ENCODE measurements at places on chromosomes 7 and 10.

GRCh38 chr10:33963729-33964128 is 629.3 kb upstream of the NRP1 start:
- no peak for DNase-seq

GRCh38 chr7:113093561-113093960 is 6.9 kb upstream of the GPR85 start:
- DNase-seq: no peak

GRCh38 chr7:92849322-92849721 is 12.9 kb upstream of the CDK6 start:
- DNase-seq: no peak

GRCh38 chr10:70296406-70296899 is 12.6 kb upstream of the NPFFR1 start:
- DNase-seq: no peak

GRCh38 chr7:84100866-84101265 is 93.7 kb downstream of the SEMA3A start:
- no peak for DNase-seq

DNA sequence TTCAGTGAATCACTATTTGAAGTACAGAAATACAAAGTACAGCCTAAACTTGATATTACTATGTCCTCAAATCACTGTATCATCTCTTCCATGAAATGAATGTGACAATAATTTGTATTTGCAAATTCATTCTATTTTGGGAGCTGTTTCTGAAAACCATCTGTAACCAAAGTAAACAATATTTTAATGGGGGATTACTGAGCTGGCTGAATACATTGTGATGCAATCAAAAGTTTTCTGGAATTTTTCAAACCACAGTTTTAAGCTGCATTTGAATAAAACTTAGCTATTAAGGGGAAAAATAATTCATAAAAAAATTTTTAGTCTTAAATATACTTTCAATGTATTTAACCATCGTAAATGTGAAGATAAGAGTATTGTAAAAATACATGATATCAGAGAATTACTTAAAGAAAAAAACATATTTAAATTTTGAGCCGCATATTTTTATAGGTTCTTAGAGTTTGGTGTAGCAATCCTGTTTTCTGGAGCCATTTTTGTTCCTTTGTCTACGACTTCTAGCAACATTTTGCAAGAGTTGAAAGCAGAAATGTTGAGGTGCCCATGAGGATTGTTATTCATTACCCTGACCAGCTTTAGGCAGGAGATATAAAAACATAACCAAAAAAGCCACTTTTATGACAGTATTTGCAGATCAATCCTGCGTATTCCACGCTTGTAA is 45.9 kb upstream of the AGMO start:
- no peak for DNase-seq

DNA sequence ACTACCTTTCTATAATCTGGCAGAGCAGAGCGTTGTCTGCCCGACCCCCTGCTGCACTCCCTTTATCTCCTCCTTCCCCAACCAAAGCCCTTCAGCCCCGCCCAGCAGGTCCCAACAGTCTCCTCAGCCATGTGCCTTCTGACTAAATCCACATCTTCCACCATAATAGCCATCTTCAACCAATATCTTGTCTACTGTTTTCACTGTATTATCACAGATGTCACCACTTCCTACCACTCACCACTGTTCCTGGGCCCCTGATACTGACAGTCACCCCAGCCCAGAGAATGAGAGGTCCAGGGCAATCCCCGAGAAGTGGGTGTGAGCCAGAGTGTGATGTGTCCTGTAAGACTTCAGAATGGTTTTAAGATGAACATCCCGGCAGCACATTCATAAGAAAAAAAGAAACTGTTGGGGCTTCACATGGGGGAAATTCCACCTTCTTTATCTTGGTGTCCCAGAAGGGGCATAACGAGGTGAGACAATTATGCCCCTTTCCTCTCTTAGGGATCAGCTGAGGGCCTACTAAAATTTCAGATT is 25.3 kb downstream of the CCDC6 start:
- DNase-seq: peak; percentile 82

GRCh38 chr10:44822349-44822748 is 88.8 kb upstream of the TMEM72 start:
- DNase-seq: no peak

- no peak for DNase-seq
Measured at GRCh38 chr7:12586271-12586670, 15.8 kb downstream of the SCIN start.

GRCh38 chr10:3255075-3255474 is 82.5 kb upstream of the PITRM1 start:
- no peak for DNase-seq

GRCh38 chr7:100122568-100122967 is 3.1 kb downstream of the CNPY4 start:
- no peak for DNase-seq

- no peak for DNase-seq
Measured at GRCh38 chr7:133836666-133837065, 290.5 kb upstream of the LRGUK start.

DNA sequence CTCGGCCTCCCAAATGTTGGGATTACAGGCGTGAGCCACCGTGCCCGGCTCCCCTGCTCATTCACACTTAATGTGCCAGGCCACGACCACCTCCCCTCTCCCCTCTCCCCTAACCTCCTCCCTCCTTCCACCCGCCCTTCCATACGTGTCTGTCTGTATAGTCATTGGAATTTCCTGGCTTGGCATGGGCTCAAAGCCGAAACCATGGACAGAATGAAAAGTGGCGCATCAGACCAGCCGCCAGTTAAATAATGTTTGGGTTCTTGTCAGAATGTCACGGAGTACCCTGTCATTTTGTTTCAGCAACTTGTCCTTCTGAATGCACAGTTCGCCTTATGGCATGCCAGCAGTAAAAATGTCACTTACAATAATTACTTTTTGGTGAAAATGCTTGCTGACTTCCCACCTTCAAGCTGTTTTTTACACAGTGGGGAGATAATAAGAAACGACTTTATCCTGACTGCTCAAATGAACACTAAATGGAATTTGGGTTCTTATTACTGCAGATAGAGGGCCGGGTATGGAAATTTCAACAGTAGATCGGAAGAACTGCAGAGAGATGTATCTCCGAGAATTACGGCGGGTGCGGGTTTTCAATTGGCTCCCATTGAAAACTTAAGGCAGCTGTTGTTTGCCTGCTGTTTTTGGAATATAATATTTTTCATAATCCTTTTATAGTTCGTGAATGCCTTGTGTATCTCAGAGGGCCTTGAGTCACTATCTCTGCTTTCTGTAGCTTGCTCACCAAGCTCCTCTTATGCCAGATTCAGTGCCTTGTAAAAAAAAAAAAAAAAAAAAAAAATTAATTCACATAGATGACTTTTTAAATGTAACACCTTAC is 65.5 kb upstream of the SH2B2 start:
- DNase-seq: no peak

GRCh38 chr7:55397617-55398016 is 32.5 kb downstream of the LANCL2 start:
- DNase-seq: no peak

DNA sequence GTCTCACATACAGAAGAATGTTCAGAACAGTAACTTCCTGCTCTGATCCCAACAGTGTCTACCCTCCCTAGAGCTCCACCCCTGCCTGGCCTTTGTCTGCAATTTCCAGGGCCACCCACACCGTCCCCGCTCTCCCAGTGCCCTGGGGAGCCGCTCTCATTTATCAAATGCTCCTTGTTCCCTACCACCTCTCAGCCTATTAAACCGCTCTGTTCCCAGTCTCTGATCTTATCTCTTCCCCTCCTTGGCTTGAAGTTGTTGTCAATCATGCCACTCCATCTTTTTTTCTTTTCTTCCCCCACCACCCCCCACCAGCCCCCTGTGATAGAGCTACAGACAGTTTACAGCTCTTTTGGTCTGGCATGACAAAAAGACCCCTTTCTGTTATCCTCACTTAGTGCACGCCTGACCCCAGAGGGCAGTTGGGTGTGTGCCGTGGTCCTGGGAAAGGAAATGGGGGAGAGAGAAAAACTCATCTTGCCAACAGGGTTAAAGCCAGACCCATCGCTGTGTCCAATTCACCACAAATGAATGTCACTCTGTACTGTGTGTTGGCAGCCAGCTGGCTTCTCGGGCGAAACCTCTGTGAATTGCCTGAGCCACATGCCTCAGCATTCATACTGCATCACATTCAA is 28.8 kb upstream of the HECTD2 start:
- DNase-seq: no peak

GRCh38 chr7:80943342-80943741 is 24.5 kb upstream of the SEMA3C start:
- DNase-seq: no peak

DNA sequence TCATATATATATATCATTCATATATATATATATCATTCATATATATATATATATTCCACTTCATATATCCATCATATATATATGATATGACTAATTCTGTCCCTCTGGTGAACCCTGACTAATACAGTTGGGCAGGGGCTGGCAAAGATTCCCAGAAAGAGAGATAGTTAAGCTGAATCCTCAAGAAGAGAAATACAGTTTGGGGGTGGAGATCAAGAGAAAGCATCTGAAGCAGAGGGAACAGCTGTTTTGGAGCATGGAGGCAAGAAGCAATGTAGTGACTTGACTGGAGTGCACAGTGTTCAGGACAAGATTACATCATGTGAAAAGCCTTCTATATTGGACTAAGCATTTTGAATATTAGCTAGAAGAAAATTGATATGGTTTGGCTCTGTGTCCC is 540.7 kb downstream of the MAGI2 start:
- no peak for DNase-seq

Data from GM12878 (cell line).